ENCODE measurements at places on chromosomes 3 and 15.

DNA sequence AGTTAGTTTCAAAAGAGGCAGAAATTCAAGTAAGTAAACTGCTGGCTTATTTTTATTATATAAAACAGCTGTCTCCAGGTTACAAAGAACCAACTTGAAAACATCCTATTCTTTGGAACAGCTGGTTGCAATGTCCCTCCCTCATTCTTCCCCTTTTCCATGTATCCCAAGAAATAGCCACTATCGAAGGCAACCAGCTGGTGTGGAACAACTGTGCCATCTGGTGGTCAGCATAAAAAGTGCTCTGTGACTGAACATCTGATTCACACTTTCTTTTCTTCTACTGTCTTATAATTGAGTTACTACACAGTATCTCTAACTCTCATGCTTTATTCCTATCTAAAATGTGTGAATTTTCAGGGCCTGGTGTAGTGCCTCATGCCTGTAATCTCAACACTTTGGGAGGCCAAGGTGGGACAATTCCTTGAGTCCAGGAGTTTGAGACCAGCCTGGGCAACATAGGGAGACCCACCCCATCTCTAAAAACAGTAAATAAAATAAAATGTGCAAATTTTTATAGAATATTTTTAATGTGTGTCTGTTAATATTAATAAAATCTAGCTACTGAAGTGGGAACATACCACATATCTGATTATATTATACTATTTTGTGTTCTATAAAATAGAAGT lies 9.6 kb downstream of the OSBPL11 start:
- DNase-seq: peak; percentile 14

DNA sequence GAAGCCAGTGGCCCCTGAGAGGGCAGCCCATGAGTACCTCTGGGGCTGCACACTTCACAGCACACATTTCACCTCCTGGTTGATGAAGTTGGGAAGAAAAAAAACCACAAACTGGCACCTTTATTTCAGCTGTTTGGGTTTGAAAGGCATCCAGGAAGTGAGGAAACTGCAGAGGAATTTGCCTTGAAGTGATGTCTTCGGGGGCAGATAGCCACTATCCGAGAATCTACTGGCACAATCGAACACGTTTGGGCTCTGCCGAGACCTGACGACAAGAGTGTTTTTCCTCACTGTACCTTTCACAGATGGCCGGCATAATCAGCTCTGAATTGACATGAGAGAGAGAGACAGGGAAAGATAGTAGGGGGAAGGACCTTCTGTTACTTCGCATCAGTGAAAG lies 59.7 kb downstream of the LRIG1 start:
- no peak for DNase-seq

DNA sequence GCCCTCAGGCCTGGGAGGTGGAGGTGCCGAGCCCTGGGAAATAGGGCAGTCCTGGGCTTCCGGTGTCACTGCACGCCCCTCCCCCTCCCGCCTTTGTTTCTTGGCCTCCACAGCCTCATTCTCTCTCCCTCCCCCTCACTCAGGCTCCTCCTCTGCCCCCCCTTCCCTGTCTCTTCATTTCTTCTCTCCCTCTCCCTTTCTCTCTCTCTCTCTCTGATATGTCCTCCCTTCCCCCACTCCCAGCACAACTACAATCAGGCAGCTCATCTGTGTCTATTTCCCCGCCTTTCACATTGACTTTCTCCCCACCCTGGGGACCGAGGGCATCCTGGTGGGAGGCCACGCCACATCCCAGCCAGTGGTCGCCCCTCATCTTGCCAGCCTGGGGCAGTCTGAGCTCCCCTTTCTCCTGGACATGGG lies 40.2 kb downstream of the IDH2 start:
- peak; percentile 57 for DNase-seq

GRCh38 chr3:138881233-138881632 lies 46.5 kb upstream of the PIK3CB start:
- DNase-seq: no peak

DNA sequence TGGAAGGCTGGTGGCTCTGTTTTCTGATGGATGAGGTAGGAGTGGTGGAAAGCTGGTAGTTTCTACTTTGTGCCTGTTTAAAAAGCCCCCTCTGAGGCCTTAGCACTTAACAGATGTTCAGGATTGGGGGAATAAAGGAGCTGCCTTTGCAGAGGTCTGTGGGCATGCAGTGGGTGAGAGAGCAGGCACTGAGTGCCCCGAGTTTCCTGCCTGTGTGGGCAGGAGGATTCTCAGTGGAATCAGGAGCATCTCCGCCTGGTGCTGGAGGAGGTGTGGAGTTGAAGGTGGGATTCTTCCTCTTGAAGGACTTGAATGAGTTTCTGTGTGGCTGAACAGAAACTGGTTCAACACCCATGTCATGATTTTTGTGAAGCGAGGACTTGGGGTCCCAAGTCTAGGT lies 74.3 kb downstream of the IGF1R start:
- no peak for DNase-seq

DNA sequence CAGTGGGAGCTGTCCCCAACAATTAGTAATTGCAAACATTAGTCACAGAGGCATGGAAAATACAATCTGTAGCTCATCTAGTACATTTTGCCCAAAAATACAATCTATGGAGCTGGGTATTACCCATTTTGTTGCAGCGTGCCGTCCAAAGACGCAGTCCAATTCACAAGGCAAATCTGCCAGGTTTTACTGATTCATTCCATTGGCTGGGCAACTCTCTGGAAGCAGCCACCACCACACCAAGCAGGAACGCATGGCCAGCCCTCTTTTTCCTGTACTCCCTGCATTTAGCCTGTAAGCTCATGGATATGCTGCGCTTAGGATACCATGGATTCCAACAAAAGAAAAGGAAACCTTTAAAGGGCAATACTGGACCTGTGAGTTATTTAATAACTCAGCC lies 60.5 kb upstream of the ARRDC4 start:
- no peak for DNase-seq

GRCh38 chr3:63580151-63580550 lies 72.3 kb upstream of the SNTN start:
- no peak for DNase-seq

DNA sequence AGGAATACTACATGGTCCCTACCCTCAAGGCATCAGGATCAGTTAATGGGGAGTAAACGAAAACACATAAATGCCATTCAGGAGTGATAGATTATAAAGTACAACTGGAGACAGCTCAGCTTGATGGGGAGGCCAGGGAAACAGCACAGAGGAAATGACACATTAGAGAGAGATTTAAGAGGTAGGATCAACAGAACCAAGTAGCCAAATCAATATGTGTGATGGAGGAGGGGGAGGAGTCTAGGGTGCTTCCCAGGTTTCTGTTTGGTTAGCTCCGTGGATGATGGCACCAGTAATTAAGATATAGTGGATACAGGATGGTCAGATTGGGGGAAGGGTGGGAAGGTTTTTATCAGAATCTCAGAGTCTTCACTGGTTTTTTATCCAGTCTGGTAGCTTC lies 229.5 kb upstream of the ROPN1 start:
- DNase-seq: no peak

GRCh38 chr15:50355980-50356379 lies 982 bp upstream of the GABPB1 start:
- no peak for DNase-seq
